ENCODE measurements at places on chromosomes 16 and 17. TPM values are rescaled to one million over a fixed set of nuclear protein-coding genes. Genes with fewer than 3 reads are reported as not detected.

- DNase-seq, result peak; percentile 56
These were observed 14.3 kb downstream of the FBXO31 start for GRCh38 chr16:87369117-87369765.

DNA sequence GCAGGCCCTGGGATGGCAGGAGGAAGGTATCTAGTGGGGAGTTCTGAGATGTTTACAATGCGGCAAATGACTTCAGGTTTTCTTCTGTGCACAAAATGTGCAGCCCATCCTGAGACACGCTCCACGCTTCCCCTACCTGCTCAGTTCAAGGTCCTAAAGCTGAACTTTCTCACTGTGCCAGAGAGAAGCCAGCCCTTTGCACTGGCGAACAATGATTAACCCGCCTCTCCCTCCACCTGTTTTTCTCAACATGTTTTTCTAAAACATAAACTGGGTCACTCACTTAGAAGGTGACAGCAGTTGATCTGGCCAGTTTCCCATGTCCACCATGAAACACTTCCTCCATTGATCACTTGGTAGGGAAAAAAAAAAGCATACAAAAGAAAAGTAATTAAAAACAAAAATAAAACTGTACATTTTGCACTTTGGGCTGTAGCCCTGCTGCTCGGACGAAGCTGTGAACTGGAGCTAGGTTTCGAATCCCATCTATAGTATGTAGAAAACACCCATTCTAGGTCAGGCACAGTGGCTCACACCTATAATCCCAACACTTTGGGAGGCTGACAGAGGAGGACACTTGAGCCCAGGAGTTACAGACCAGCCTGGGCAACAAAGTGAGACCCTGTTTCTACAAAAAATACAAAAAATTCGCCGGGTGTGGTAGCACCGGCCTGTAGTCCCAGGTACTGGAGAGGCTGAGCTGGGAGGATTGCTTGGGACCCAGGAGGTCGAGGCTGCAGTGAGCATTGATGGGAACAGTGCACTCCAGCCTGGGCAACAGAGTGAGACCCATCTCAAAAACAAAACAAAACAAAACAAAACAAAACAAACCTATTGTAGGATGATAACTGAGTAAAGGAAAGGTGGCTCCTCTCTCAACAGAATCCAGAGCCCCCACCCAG is 6.1 kb upstream of the G6PC1 start:
- DNase-seq, result no peak

DNA sequence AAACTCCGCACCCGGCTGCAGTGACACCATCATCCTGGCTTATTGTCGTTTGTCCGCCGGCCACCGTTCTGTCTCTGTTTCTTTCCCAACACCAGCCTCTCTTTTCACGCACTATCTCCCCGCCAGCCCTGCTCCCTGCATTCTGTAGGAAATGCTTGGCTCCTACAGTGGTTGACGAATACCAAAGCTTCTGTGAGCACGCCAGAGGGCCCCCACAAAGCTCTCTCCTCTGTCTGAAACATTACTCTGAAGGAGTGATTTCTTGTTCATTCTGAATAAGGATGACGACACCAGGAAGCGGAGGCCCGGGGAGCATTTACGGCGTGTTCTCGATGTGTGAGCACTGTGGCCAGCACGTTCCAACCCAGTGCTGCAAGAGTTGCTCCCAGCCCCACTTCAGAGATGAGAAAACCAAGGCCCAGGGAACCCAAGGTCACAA is 58.8 kb downstream of the ADCY9 start:
- DNase-seq, result no peak

GRCh38 chr17:77531641-77532040 is 390.9 kb downstream of the SEC14L1 start:
- no peak for DNase-seq

GRCh38 chr17:45311760-45312476 is 4.9 kb downstream of the MAP3K14 start:
- no peak for DNase-seq

- DNase-seq, result no peak
These were observed 39.4 kb downstream of the RTN4RL1 start for GRCh38 chr17:1985686-1986085.

DNA sequence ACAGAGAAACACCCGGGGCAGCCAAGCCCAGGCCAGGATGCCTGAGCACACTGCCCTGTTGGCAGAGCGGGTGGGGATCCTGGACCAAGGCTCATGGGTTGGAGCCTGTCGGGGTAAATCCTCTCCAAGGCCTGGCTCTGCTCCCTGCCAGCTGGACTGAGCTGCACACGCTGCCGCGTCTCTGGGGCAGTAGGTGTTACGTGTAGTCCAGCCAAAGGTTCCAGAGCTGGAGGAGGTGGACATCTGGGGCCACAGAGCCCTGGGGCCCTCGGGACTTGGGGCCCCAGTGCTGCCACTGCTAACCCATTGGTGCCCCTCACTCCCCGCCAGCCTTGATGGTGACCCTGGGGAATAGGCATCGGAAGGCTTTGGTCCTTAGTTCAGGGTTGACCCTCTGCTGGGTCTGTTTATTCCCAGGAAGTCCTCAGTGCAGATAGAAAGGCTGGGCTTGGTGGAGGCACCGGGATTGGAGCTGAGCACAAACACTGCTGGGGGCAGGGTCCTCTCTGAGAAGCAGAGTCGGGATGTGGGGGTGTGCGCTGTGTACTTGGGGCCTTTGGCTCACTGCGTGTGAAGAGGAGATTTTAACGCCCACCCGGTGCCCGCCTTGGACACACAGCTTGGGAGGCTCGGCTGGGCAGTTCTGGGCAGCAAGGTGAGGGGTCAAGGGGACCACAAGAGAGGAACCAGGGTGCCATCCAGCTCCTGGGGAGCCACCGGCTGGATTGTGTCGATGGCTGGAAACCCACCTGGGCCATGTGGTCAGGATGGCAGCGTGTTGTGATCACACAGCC is 16.3 kb upstream of the CBX4 start:
- DNase-seq, result no peak

- no peak for DNase-seq
These were observed 219.6 kb upstream of the IRX3 start for GRCh38 chr16:54506214-54506580.

The SLC38A8 gene
- total RNA-seq, result not detected

DNA sequence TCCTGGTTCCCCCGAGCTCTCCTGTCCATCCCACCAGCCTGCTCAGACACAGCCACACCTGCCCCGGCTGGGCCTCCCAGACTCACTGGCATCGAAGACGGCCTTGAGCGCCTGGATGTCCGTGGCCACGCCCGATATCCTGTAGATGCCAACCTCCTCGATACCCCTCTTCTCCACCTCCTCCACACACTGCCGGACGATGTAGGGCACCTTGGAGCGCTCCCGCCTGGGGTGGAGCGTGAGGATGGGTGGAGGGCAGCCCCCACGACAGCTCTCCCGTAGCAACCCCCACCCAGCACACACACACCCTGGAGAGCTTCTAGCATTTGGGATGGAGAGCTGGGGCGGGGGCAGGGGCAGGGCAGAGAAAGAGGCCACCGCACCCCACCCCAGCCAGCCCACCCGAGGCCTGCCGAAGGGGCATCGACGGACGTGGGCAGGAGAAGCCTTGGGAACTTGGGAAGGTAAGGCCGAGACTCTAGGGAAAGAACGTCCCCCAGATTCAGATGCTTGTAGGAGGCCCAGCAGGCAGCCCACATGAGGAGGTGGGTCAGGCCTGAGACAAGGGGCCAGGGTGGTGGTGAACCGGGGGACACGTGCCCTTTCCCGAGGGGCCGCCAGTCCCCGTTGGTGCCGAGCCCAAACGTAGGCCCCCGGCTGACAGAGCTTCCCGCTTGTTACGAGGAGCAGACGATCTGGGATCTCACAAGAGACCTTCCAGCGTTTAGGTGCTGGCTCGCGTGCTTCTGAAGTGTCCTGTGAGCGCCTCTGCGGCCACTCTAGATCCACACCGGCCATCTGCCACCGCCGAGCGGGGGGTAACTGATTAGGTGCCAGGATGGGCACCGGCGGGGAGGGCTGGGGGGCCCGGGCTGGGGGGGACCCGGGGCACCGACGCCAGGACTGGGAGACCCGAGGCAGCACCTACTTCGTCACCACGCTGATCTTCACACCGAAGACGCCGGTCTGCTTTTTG is 15.1 kb downstream of the TIMM22 start:
- no peak for DNase-seq

All from neural progenitor cell (in vitro differentiated cells).